ENCODE measurements at places on chromosomes 1 and 21.

DNA sequence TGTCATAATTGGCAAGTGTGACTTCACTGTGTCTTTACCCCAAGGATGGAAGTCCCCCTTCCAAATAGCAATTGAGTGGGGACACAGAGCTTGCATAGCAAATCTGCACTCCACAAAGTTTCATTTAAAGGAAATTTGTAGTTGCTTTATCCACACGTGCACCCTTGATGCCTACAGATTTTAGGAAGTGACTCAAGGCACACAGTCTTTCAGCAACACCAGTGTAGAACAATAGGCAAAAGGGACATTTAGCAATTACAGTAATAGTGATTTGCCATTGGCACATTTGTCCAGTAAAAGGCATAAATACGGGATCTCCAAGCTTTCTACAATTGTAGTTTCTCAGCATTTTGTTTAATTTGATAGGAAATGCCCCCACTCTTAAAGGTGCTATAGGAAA lies 43.4 kb upstream of the KAZN start:
- DNase-seq = no peak

GRCh38 chr1:47409311-47410067 lies 6.6 kb upstream of the FOXE3 start:
- DNase-seq = no peak

GRCh38 chr1:226457307-226457712 lies 49.4 kb upstream of the PARP1 start:
- peak; percentile 80 for DNase-seq

- no peak for DNase-seq
Observed at GRCh38 chr1:157958263-157958662, 35.2 kb upstream of the KIRREL1 start.

DNA sequence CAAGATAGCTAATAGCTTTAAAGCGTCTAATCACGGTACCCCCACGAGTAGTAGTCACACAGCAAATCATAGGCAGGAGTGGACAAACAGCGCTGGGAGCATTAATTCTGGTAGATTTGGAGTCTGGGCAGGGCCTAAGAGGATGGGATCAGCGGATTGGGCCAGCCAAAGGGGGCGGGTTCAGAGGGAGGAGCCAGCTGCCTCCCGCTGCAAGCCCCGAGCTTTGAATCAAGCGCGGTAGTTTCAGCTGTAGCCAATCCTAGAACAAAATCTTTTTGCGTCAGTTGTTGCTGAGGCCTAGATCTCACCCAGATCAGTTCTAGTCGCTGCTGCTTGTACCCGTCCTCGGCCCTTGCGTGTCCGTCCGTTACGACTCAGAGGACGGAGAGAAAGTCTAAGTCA lies 576 bp upstream of the NASP start:
- DNase-seq = peak; percentile 98

All from activated CD4-positive, alpha-beta T cell treated with anti-CD3 and anti-CD28 coated beads, Interleukin-2, amount 10 ng/mL, durations not matched to agents 24 days and 14 days (primary cell).